ENCODE measurements at places on chromosomes 3 and 15.
A peak's percentile ranks its signal among the peaks of the same experiment; 100 is the strongest.

- DNase-seq: no peak
Observed at GRCh38 chr15:70111203-70112073, 13.7 kb upstream of the TLE3 start.

DNA sequence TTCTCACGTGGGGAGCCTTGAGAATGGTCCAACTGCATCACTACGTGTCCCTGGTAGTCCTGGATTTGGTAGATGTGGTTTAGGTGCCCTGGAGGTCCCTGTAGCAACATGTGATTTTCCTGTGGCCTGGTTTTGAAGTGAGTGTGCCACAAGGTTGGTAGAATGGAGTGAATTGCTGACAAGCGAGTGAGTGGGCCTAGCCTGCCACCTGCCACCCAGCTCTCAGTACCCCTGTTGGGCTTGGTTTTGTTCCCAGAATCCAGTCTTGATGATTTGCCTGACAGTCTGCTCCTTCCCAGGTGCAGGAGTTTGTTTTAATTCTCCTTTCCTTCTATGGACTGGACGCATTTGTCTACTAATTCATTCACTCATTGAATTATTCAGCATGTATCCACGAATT lies 19.4 kb downstream of the RPLP1 start:
- no peak for DNase-seq

DNA sequence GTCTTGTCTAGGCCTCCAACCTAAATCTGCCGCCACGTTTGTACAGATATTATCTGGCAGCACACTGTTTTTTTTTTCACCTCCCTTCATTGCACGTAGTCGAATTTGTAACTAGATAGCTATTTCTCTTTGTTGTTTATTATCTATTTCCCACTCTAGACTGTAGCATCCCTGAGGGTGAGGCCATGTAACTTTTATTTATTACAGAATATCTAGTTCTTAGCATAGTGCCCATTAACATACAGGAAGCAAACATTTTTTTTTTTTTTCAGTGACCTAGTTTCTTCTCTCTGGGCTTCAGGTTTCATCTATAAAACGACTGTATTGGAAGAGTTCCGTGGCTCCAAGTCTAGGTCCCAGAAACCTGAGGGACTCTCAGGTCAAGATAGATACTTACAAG lies 354.3 kb downstream of the FGF12 start:
- no peak for DNase-seq

DNA sequence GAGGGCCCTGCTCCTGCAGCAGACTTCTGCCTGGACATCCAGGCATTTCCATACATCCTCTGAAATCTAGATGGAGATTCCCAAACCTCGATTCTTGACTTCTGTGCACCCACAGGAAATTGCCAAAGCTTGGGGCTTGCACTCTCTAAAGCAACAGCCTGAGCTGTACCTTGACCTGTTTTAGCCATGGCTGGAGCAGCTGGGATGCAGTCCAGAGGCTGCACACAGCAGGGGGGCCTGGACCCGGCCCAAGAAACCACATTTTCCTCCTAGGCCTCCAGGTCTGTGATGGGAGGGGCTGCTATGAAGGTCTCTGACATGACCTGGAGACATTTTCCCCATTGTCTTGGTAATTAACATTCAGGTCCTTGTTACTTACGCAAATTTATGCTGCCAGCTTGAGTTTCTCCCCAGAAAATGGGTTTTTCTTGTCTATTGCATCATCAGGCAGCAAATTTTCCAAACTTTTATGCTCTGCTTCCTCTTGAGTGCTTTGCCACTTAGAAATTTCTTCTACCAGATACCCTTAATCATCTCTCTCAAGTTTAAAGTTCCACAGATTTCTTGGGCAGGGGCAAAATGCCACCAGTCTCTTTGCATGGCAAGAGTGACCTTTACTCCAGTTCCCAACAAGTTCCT lies 11.8 kb upstream of the MYO5A start:
- no peak for DNase-seq

DNA sequence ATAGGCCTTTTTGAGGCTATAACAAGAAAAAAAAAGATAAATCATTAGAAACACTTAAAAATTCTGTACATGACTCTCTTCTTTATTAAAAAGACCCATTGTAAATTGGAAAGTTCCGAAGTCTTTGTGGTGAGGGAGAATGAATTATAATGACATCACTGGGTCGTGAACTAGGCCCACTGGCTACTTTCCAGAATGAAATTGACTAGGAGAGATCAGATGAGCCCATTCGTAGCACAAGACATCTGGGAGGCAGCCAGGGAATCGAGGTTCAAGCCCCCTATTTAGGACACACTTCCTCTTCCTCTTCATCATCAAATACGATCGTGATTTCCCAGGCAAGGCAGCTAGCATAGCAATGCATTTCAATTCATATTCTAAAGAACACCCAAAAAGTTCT lies 889.8 kb upstream of the NR2F2 start:
- no peak for DNase-seq

DNA sequence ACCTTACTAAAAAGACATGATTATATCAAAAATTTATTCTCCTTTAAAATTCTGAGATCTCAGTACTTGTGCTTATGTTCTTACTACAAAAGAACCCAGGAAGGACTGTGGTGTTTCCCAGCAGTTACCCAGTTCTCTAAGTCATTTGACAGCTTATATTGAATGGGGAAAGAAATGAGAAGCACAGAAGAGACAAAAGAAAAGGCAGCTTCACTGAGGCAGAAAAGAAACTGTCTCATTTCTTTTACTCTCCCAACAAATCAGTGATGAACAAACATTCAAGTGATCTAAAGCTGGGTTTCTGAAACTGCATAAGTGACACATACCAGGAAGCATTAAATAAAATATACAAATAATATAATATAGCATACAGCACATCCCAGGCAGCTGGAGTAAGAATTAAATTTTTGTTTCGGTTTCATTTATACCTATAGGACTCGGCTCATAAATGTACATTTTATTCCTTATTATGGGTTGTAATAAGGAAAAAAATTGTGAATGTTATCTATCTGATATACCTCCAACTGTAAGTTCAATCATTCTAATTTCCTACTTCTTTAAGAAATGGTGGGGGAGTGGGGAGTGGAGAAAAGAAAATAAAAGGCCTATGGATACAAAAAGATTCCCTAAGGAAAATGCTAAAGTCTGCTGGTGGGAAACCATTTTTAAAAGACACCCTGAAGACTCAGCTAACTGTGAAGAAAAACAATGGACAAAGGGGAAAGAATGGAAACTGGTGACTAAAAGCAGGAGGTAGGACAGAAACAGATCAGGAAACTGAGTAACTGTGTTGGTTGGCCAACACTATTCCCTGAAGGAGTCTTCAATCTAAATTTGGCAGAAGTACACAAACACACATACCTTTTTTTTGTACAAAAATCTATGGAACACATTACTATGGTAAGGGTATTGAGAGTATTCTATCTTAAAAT lies 156.8 kb downstream of the TBC1D5 start:
- no peak for DNase-seq

GRCh38 chr3:51671734-51672475 lies 853 bp downstream of the TEX264 start:
- no peak for DNase-seq

- no peak for DNase-seq
Observed at GRCh38 chr3:65576966-65577365, 461.8 kb downstream of the MAGI1 start.

- peak; percentile 57 for DNase-seq
Observed at GRCh38 chr15:89017370-89018066, 70.7 kb upstream of the ABHD2 start.

DNA sequence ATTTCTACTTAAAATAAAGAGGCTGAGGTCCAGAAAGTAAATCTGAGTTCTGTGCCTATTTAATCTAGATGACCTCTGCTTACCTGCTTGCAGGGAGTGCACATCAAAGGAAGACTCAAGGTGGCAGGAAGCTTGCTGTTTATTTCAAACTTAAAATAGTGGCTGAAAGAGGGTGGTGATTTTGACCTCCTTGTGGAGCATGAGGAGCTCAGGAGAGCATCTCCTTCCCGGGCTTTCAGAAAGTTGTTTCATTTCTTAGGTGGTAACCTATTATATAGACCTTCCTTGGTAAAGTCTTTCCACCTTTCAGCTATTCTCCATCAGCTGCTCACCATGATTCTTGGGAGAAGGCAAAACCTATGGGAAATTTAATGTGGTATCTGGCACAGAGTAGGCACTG lies 494 bp downstream of the GCSAM start:
- DNase-seq: no peak

DNA sequence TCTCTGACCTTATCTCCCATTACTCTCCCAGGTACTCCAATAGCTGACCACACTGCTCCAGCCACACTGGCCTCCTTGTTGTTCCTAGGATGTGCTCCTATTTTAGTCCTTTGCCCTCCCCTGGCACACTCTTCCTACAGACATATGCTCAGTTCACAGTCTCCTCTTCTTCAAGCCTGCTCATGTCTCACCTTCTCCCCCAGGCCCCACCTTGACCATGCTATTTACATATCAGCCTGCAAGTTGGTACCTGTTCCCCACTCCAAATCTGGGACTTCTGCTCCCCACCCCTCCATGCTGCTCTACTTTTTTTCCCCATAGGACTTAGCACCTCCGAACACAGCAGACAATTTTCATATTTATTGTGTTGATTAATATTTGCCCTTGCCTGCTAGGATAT lies 84.9 kb upstream of the BCL6 start:
- DNase-seq: no peak

DNA sequence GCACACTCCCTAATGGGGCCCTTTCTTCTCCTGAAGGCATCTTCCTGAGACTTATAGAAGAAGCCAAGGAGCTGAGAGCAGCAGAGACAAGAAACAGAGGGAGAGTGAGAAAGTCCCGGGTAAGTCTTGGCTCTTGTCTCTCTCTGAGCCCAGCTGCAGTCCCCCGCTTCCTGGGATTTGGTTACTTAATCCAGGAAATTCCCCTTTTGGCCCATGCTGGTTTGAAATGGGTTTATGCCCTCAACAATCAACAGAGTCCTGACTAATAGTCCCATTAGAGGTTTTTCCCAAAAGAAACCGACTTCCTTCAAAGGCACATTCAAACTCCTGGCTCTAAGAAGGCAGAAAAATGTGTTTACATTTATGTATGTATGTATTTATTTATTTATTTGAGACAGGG lies 22.0 kb downstream of the TMEM158 start:
- no peak for DNase-seq

- no peak for DNase-seq
Observed at GRCh38 chr15:40558952-40559742, 5.7 kb downstream of the CCDC32 start.

DNA sequence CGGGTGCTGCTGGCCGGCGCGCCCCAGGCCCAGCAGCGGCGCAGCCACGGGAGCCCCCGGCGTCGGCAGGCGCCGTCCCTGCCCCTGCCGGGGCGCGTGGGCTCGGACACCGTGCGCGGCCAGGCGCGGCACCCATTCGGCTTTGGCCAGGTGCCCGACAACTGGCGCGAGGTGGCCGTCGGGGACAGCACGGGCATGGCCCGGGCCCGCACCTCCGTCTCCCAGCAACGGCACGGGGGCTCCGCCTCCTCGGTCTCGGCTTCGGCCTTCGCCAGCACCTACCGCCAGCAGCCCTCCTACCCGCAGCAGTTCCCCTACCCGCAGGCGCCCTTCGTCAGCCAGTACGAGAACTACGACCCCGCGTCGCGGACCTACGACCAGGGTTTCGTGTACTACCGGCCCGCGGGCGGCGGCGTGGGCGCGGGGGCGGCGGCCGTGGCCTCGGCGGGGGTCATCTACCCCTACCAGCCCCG lies 777 bp downstream of the LOXL1 start:
- no peak for DNase-seq

- DNase-seq: no peak
Observed at GRCh38 chr3:180180795-180181194, 144.1 kb upstream of the PEX5L start.

GRCh38 chr3:49377483-49377882 lies 19.3 kb upstream of the GPX1 start:
- no peak for DNase-seq

- no peak for DNase-seq
Observed at GRCh38 chr3:193237030-193237429, 4.0 kb upstream of the PLAAT1 start.

- DNase-seq: no peak
Observed at GRCh38 chr3:151544164-151544548, 83.3 kb upstream of the IGSF10 start.

- no peak for DNase-seq
Observed at GRCh38 chr3:12396471-12396870, 87.8 kb upstream of the TSEN2 start.

DNA sequence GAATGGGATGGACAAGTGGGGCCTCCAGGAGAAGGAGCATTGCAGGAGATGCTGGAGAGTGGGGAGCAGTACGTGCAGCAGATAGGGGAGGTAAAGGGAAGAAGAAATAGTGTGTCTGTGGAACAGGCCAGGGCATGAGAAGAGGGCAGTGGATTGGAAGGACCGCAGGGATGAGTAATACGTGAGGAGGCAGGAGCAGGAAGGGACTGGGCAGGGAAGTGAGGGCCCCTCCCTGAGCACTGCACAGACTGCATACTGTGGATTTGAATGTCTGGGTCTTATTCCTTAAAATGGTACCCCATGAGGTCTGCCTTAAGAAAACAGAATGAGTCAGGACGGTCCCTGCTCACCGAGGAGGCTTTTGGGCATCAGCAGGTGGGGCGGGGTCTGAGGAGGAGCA lies 210.0 kb upstream of the NDN start:
- no peak for DNase-seq

DNA sequence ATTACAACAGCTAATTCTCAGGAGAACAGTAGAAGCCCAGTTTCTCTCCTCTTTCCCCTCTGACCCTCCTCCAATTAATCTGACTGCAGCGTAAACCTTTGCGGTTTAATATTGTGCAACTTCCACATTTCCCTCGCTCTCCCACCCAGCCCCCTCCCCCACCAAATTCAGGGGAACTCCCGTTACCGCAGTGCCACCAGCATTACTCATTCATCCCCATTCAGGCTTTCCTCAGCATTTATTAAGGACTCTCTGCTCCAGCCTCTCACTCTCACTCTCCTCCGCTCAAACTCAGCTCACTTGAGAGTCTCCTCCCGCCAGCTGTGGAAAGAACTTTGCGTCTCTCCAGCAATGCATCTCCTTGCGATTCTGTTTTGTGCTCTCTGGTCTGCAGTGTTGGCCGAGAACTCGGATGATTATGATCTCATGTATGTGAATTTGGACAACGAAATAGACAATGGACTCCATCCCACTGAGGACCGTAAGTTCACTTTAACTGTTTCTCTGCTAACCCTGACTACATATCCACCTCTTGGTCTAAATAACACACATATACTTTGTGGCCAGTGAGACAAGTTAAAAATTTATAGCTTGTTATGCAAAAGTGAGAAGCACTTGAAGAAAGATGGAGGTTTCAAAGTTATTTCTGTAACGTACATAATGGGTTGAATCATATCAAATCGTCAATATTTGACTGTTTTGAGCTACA lies at the start of gene PTX3:
PTX3 (plus strand) TSS at position 268 of the 709 bp plus-strand sequence; CDS start at position 352, 84 bp downstream.
- no peak for DNase-seq

GRCh38 chr15:66743703-66744536 lies 41.9 kb downstream of the SMAD6 start:
- DNase-seq: no peak

- no peak for DNase-seq
Observed at GRCh38 chr15:89628806-89629715, 26.2 kb downstream of the KIF7 start.

GRCh38 chr15:72725446-72725845 lies 39.4 kb downstream of the BBS4 start:
- no peak for DNase-seq

- no peak for DNase-seq
Observed at GRCh38 chr3:187978433-187979011, 175.4 kb upstream of the LPP start.

Measured in stimulated activated CD8-positive, alpha-beta memory T cell treated with anti-CD3 and anti-CD28 coated beads, Interleukin-7, amount 100 ng/mL, for 1 hour (primary cell).